ENCODE measurements at places on chromosomes 6 and 20.

GRCh38 chr20:10565191-10565921, 108.4 kb downstream of the JAG1 start:
- no peak for DNase-seq

GRCh38 chr20:19968466-19969073, 48.6 kb upstream of the NAA20 start:
- DNase-seq: no peak

DNA sequence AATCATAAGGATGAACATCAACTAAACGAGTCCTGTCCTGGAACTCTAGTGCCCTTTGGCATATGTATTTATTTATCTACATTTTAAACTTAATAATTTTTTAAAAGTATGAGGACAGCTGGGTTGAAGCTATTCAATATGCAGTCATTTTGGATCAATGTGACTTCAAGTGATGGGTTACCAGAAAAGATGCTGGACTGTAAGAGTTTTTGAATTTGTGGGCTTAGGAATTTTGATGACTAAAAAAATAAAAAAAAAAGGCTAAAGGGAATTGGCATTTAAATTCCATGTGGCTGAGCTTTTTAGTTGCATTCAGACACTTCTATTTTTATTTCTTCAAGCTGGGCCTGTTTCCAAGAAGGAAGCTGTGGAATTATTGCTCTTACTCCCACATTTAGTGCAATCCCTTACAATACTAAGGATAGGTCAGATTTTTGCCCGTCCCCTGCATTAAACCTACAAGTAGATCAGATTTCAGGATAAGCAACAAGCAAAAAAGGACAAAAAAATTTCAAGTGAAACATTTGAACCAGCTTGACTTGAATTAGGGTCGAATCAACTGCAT, 704.2 kb upstream of the CITED2 start:
- DNase-seq: no peak

DNA sequence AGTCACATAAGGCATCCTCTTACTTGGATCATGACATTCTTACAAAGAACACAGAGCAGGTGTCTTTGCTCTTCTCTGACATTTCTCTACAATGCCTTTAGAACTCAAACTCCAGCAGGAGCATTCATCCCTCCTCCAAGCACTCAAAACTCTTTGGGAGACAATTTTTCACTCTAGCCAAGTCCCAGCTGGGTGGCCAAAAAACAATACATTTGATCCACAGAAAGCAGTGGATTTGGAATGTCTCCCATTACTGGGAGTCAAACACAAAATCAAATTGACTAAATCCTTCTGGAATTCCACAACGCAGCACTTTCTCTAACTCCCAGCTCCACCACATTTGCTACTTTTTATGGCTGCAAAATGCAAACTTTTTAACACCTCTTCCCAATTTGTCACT, 108.6 kb upstream of the VGLL2 start:
- no peak for DNase-seq

DNA sequence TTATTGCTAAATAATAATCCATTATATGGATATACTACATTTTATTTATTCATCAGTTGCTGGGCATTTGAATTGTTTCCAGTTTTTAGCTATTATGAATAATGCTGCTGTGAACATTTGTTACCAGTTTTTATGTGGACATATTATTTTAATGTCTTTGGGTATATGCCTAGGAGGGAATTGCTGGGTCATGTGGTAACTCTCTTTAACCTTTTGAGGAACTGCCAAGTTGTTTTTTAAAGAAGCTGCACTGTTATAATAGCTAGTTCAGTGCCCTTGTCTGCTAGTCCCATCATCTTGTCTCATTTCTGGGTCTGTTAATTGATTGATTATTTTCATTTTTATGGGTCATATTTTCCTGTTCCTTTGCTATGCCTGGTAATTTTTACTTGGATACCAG, 56.3 kb downstream of the FOXO3 start:
- DNase-seq: no peak

- no peak for DNase-seq
Measured at GRCh38 chr20:38305541-38305940, 1.6 kb downstream of the BPI start.

DNA sequence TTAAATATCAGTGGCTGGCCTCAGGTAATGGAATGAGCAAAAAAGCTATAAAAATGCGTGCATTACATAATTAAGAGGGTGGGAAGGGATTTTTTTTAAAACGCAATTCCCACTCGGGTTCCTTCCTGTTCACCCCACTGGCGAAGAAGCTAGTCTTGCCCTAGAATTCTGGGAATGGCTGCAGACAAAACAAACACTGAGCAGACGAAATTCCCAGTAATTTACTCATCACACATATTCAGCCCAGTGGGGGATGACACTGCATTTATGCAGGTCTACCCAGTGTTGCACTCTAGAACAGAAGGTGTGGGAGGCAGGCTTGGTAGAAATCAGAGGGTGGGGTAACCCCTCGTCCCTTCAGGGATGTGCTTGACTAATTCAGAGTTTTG, 2695.0 kb upstream of the DEFB115 start:
- no peak for DNase-seq

DNA sequence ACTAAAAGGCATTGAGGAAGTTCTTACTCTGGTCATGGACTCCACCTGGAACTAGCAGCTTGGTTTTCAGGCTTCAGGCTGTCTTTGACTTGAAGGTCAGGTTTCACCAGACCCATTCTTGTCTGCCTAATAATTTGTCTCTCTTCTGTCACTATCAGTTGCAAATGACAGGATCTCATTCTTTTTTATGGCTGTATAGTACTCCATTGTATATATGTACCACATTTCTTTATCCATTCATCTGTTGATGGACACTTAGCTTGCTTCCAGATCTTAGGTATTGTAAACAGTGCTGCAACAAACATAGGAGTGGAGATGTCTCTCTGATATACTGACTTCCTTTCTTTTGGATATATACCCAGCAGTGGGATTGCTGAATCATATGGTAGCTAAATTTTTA, 73.1 kb upstream of the SYNCRIP start:
- no peak for DNase-seq

GRCh38 chr6:134521116-134521501, 203.2 kb upstream of the SGK1 start:
- DNase-seq: no peak

DNA sequence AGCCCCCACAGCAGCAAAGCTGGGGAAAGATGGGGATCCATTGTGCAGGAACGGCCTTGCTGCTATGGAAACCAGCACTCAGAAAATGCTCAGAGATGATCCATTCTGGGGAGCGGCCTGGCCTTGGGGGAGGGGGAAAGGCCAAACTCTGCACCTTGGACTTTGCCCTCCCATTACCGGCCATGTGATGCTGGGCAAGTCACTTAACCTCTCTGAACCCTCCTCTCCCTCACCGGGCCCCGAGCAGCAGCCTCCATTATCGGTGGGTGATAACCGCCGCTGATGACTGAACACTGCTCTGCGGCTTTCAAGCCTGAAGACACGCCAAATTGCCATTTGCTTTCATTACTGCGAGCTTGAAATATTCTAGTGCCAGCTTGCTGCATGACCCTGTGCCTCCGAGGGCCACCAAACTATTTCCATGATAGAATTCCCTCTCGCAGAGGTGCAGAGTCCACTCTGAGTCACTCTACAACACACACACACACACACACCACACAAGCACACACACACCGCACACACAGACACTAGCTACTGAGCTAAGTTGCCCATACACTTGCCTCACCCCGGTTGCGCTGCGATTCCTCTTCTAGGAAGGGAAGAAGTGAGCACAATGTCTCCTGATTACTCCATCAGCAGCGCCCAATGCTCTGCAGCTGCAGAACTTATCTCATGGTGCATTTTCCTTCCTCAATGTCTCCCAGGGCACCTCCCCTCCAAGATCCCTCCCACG, 20.6 kb upstream of the SIRPA start:
- DNase-seq: no peak

DNA sequence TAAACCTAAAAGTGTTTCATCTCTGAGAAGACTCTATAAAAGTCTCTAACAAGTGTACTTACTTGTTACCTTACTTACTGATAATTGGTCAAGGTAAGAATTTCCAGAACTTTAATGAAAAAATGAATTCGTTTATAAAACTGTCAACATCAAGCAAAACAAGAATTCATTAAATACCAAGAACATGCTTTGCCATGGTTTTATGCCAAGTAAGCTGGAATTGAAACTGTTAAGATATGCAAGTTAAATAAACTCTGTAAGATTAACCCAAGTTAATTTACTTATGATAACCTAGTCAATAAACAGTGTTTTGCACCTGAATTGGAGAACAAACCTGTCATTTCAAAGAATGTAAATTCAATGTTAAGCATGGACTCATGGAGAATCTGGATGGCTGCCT, 17.1 kb upstream of the DEFB113 start:
- DNase-seq: no peak

DNA sequence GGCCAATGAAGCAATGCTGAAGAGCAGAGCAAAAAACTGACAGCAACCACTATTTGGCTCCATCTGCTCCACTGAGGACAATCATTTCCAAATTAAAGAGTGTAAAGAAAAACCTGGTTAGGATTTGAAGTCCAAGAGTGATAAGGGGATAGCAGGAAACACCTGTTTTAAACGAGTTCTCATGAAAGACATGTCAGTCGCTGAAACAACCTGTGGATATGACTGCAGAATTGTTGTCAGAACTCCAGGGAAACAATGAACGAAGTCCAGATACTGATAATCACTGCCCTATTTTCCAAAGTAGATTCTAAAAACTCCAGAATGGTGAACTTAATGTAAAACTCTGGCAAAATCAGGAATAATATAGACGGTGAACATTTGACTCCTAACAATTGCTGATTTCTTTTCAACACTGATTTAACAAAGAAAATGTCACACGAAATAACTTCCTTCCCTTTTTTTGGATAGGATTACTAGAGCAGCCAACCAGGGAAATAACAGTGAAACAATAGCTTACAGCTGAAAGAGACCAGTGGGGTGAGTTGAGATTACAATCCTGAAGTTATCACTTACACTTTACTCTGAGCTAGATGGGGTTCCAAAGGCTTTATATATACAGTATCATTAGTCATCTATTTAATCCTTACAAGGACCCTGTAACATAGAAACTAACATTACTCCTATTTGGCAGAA, 83.7 kb downstream of the ELOVL5 start:
- no peak for DNase-seq

GRCh38 chr6:26328265-26328844, 36.6 kb upstream of the BTN3A2 start:
- no peak for DNase-seq

GRCh38 chr6:7646394-7646793, 56.4 kb downstream of the SNRNP48 start:
- DNase-seq: no peak

GRCh38 chr20:24962510-24962909, 13.4 kb downstream of the CST7 start:
- no peak for DNase-seq

GRCh38 chr20:60331688-60332300, 373.6 kb downstream of the CDH26 start:
- no peak for DNase-seq

DNA sequence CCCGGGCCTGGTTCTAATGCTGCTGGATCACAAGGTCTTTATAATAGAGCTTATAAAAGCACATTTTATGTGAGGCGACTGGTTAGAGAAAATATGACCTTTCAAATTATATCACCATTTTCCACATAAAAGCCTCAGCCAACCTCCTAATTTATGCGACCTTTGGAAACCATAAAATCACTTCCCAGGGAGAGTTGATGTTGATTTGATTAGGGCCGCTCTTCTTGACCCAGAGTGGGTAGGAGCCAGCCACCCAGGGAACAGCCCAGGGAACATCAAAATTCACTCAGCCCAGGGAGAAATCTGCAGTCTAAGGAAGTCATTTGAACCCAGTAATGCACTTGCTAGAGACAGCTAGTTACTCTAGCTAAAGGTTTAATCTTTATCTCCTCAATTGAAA, 79.8 kb upstream of the TENT5A start:
- peak; percentile 23 for DNase-seq

DNA sequence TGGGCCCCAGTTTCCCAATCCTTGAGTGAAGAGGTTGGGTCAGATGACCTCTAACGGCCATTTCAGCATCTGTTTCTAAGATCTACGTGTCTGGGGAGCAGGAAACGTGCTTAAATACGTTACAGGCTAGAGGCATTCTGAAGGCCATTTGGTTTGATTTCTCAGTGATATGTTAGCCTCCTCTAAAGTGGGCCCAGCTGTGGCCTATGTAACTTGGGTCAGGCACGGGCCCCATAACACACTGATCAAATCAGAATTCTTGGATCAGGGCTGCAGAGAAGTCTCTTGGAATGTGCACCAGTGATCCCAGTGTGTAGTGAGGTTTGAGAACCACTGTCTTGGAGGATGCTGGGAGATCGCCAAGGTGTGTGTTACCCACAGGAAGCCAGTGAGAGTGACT, 36.1 kb upstream of the TGM3 start:
- no peak for DNase-seq

GRCh38 chr6:161143663-161144430, 130.0 kb downstream of the AGPAT4 start:
- DNase-seq: no peak

GRCh38 chr6:18579869-18580268, 192.7 kb downstream of the RNF144B start:
- DNase-seq: no peak

DNA sequence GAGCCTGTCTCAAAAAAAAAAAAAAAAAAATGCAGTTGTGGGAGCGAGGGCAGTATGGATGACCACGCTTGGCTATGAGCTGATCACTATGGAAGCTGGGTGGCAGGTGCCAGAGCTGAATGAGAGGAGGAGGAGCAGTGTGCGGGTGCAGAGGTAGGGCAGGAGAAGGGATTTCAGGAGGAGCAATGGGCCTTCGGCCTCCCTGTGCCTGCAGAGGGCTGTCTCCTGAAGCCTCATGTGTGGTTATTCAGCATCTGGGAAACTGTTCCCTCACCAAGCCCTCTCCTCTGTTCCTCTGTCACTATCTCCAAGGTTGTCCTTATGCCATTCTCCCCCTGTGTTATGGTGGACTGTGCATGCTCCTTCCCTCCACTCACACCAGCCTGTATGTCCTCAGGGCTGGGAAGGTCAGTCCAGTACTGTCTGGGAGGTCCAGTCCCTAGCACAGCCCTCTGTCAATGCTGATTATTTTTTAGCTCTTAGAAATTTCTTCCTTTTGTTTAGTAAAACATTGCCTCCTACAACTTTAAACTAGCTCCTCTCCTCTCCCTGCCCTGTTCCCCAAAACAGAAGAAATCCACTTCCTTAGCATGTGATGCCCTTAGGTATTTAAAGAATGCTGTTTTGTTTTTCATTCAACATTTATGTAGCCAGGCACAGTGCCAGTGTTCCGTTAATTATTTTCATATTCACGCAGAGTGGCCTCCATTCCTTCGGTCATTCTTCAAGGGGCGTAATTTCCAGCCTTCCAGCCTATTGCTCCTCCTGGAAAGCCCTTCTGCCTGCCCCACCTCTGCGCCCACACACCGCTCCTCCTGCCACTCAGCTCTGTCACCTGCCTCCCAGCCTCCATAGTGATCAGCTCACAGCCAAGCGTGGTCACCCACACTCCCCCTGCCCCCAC, 48.9 kb downstream of the CNBD2 start:
- peak; percentile 57 for DNase-seq

GRCh38 chr6:88059191-88059590, 11.6 kb downstream of the SPACA1 start:
- DNase-seq: no peak

- peak; percentile 34 for DNase-seq
Measured at GRCh38 chr6:84492241-84493165, 265.1 kb upstream of the CEP162 start.

- DNase-seq: no peak
Measured at GRCh38 chr20:25989196-25989595, 292.5 kb upstream of the ZNF337 start.

- no peak for DNase-seq
Measured at GRCh38 chr20:44931911-44932310, 22.1 kb downstream of the PABPC1L start.

GRCh38 chr6:15392182-15392581, 146.3 kb downstream of the JARID2 start:
- DNase-seq: no peak

Data from kidney (tissue), 22 donors.